ENCODE measurements at places on chromosomes 6 and 20.

- no peak for DNase-seq
These were observed 19.5 kb downstream of the SRSF6 start for GRCh38 chr20:43477193-43477592.

- peak; percentile 40 for DNase-seq
These were observed 302.5 kb downstream of the DHX35 start for GRCh38 chr20:39264506-39265172.

GRCh38 chr6:63578757-63579156 is 6.5 kb downstream of the LOC128125822 start:
- DNase-seq = no peak

DNA sequence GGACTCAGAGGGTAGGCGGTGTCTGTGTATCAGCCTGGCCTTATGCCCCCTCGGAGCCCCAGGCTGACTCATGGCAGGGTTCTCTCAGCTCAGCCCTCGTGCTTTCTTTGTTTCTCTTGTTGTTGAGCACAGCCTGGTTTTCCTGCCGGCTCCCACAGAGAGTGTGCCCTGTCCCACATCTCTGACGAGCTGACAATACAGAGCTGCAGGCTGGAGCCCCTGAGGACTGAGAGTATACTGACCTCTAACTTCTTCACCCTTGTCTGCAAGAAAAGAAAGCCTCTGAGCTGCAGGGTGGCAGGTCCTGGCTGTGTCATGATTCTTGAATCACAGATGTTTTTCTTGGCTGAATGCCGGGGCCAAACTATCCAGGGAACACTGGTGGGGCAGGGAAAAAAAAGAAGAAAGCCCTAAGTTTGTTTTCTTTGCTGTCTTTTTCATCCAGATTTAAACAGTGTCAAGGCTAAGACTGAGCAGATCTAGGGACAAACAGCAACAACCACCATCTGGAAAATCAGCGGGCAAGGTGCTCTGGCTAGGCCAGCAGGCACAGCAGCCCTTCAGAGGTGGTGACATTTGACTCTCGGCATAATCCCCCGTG is 63.3 kb upstream of the ZNF133 start:
- no peak for DNase-seq

DNA sequence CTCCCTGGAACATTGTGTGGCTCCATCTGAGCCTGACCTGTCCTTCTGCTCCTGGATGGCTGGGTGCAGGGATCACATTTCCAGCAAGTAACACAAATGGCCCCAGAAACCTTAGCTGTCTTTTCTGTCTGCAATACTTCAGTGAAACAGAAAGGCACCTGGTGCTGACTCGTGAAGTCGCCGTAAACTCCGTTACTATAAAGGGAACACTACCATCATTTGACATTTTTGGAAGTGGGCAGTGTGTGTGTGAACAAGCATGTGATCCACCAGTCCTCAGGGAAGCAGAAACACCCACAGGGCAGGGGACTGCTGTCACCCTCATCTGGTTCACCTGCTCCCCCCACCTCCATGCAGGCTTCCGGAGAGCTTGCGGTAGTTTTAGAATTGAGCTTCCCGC is 23.9 kb downstream of the SERPINB6 start:
- no peak for DNase-seq

- no peak for DNase-seq
These were observed 68.3 kb downstream of the NOL4L start for GRCh38 chr20:32516583-32517517.

DNA sequence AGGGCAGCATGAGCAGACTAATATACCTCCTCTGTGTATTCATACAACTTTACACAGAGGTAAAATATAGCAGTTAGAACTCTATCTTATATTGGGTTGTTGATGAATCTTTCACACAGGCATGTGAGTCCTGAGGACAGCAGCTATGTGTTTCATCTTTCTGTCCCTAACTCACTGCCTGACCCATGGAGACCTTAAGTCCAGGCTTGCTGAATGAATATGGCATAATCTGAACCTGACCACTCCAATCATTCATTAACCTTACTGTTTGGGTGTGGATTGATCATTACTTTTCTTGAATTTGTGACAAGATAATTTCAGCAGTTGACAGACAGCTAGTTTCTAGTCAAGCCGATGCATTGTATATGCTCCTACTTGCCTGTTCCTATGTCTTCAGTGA is 27.3 kb upstream of the TSPYL1 start:
- no peak for DNase-seq

- DNase-seq = no peak
These were observed 78.8 kb downstream of the MAP7 start for GRCh38 chr6:136471372-136471771.

DNA sequence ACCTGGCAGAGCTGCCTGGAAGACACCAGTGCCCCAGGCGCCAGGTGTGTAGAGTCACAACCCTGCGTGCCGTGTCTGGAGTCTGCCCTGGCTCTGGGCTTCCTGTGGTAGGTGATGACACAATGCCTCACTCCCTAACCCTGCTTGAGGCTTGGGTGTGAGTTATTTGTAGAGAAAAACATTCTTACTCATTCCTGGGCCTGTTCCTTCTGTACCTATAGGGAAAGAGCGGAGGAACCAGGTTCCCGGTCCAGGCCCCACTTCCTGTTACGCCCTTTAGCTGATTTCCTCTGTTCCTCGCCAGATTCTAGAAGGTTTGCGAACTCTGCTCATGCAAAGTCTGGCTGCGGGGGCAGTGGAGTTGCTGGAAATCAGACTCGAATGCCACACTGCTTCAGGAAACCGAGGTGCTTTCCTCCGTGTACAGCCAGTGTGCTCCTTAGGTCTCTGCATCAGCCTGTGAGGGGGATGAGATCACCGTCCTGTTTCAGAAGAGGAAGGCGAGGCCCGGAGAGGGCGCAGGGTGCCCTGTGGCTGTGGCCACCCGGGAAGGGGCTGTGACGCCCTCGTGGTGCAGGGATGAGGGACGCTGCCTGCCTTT is 67.1 kb upstream of the DUSP22 start:
- DNase-seq = peak; percentile 80

GRCh38 chr6:39861663-39862062 is 69.5 kb downstream of the DAAM2 start:
- no peak for DNase-seq

DNA sequence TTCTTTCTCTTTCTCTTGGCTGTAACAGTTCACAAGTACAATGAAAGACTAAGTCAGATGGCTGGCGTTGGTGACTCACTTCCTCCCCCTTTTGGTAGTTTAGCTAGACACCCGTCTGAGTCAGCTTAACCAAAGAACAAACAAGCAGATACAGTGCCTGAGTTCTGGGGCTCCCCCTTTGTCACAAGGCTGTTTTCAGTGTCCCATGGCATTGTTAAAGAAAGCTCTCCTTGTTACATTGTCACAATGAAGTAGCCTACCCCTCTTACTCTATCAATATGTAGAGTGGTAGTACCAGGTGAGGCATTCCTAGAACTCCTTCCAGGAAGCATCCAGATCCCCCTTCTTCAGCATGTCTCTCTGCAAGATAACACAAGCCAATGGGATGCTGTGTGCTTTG is 38.6 kb downstream of the KIAA0408 start:
- DNase-seq = peak; percentile 83

- DNase-seq = no peak
These were observed 25.7 kb upstream of the HINT3 start for GRCh38 chr6:125930765-125931418.

DNA sequence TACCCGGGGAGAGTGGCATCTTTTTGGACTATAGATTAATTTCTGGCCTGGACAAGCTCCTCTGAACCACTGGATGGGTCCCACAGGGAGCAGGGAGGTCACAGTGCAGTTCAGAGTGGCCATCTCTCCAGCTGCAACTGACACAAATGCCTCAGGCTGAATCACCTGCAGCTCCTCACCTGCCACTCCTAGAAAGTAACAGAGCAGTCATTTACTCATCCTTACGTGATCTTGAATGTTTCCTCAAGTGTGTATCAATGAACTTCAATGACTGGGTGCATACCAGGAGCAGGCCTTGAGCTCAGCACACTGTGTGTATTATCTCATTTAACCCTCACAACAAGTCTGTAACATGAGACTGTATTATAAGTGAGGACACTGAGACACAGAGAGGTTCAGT is 40.0 kb upstream of the SIRPG start:
- no peak for DNase-seq

DNA sequence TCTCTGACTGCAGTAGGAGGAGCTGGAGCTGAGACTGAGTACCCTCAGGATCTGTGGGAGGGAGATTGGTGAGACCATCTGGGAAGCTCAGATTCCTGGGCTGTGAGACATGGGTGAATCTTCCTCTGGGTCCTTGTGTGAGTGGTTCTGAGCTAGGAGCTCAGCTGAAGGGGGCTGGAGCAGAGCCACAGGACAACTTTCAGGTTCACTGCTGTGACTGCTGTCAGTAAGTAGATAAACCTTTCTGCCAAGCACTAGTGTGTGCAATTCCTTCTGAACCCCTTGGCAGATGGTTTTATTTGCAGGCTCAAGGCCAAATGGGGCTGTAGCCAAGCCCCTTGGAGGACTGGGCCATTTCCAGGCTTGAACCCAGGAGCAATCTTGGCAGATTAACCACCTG is 49.6 kb upstream of the SNAP91 start:
- DNase-seq = no peak

GRCh38 chr6:116011520-116011919 is 49.2 kb downstream of the FRK start:
- DNase-seq = peak; percentile 17

- no peak for DNase-seq
These were observed 117.4 kb downstream of the MAFB start for GRCh38 chr20:40571639-40572038.

GRCh38 chr20:21511485-21511849 is 2.4 kb downstream of the NKX2-2 start:
- DNase-seq = no peak

DNA sequence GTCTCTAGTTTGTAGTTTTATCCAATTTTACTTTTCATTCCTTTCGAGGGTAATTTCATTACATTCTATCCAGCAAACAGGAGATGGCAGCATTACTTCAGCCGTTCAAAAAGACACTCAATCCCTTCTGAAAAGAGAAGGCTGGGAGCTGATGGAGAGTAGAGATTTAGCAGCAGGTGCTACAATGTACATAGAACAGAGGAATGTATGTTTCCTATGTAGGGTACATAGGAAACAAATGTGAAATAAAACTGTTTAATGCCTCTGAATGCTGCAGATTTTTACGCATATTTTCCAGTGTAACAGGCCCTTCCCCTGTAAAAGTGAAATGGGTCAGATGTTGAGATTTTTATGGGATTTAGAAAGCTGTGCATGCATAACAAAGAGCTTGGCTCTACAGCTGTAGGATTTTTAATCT is 16.0 kb downstream of the RPS12 start:
- DNase-seq = no peak

DNA sequence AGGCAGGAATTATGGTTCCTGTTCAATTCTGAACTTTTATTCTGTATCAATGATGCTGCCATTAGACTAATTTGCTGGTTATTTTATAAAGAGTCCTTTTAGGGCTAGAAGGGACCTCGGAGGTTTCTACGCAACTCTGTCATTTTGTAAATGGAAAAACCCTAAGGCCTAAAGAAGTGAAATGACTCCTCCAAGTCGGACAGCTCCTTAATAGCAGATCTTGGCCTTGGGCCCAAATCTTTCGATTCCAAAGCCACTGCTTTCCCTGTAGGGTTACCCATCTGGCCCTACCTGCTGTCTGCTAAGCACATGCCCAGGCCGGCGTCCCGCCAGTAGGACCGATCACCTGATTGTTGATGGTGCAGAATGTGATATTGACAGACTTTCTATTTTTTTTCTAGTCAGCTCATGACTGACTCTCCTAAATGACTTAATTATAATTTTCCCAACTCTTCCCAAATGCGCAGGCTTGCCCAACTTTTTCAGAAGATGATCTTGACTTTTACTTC is 40.2 kb downstream of the PLEKHG1 start:
- no peak for DNase-seq

- no peak for DNase-seq
These were observed 152.7 kb upstream of the SYNDIG1 start for GRCh38 chr20:24316731-24317130.

- DNase-seq = no peak
These were observed 16.2 kb upstream of the BEND6 start for GRCh38 chr6:56938649-56939191.

DNA sequence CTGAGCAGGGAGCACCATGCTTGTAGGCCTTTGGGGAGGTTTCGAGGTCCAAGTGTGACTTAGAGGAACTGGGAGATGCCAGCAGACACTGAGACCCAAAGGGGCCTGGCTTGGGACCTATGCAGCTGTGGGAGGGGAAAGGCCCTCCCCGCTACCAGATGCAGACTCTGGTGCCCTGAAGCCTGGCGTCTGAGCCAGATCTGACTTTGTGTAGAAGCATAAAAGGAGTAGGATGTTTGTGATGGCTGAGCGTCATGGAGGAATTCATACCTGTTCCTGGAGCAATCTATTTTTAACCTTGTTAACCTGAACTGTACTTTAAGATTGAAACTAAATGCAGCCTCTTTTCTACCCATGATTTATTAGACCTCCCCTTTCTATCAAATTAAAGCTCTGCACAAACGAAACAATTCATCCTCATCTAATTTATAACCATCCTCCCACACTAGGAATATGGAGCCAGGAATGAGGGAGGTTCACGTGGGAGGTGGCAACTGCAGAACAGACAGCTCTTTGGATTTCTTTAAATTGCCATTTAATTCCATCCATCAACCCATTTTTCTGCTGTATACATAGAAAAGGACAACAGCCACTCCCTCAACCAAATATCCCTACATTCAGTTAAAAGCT is 172.6 kb upstream of the AGPAT4 start:
- DNase-seq = no peak

GRCh38 chr6:85395746-85396145 is 54.1 kb upstream of the NT5E start:
- DNase-seq = no peak

- DNase-seq = no peak
These were observed 2.7 kb downstream of the CEBPB start for GRCh38 chr20:50193199-50193835.

- DNase-seq = no peak
These were observed 592.7 kb upstream of the POU3F2 start for GRCh38 chr6:98241630-98242029.

- peak; percentile 2 for DNase-seq
These were observed 248.8 kb downstream of the ERMARD start for GRCh38 chr6:170000071-170000843.

DNA sequence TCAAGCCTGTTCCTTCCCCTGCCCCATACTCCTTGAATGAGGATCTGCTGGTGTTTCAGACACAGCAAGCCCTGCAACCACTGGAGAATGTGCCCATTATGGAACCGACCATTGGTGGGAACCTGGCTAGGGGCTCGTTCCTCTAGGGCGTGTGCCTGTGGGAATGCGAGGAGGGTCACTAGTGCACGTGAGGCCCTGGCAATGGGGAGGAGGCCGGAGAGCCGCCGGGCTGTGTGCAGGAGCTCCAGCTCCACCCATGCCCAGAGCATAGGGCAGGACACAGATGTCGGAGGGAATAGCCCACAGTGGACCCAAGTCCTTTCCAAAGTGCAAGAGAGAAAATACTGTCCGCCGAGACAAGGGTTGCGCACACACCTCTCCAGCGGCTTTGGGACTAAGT is 99.3 kb downstream of the ERMARD start:
- DNase-seq = no peak

GRCh38 chr6:142934599-142934998 is 10.4 kb downstream of the HIVEP2 start:
- DNase-seq = no peak
